Stimulated activated CD8-positive, alpha-beta memory T cell treated with anti-CD3 and anti-CD28 coated beads, Interleukin-4, amount 100 ng/mL, for 1 hour (primary cell): ENCODE measurements at places on chromosomes 2 and 18.

DNA sequence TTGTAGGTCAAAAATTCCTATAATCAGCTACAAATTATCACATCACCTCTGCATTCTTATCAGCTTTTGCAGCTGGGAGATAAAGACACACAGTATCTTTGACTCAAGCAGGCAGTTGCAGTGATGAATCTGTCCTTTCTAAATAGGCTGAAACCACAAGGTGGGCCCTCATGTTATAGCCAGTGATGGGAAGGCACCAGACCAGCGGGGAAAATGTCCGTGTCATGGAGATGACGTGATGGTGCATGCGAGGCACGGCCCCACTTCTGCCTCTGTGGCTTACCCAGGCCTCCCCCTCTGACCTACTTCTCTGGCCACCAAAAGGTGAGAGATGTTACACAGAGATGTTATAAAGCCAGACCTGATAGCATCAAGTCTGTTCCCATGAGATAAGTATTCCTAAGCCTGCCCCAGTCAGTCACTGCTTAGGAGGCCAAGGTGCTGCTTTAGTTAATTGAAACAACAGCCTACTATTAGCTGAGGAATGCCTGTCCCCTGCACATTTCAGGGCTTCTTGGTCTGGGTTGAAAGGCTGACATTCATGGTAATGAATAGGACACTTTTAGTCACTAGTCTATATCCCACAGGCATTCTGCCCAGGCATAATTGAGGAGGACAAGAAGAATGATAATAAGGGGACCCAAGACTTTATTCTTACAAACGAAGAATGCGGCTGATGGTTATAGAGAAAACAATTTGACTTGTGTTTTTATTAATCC is 327.9 kb downstream of the LPIN1 start:
- no peak for DNase-seq

DNA sequence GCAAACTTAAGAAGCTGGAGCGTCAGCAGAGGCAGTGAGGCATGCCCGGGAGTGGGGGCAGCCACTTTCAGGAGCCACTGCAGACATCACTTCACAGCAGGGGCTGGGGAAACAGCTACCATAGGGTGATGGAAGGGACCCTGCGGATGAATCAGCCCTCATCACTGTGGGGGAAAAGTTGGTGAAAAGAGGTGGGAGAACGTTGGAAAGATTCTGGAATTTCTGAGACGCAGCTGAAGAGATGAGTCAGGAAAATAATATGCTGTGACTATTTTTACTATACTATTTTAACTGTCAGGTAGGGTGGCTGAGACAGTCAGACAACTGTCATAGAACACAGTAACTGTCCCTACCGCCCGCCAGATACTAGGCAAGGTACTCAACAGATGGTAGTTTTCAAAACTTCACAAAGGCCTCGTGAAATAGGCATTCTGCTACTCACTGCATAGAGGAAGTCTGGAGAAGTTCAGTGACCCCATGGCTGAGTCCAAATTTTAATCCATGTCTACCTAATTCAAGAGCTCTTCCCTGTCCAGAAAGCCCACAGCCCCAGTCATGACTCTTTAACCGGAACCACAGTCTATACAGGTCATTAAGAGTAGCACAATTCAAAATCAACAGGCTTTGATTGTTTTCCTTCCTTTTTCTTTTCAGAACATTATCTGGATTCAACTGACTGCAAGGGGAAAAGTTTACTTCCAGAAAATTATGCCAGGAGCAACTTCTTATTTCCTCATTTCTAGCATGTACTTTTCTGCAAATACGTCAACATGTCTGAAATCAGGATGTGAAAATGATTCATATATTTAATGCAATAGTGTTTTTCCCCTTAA is 39.3 kb upstream of the EPB41L3 start:
- DNase-seq, result no peak

- DNase-seq, result no peak
Measured at GRCh38 chr2:123451542-123451941, 573.5 kb upstream of the CNTNAP5 start.

GRCh38 chr2:3631851-3632659 is 25.9 kb upstream of the ALLC start:
- no peak for DNase-seq

DNA sequence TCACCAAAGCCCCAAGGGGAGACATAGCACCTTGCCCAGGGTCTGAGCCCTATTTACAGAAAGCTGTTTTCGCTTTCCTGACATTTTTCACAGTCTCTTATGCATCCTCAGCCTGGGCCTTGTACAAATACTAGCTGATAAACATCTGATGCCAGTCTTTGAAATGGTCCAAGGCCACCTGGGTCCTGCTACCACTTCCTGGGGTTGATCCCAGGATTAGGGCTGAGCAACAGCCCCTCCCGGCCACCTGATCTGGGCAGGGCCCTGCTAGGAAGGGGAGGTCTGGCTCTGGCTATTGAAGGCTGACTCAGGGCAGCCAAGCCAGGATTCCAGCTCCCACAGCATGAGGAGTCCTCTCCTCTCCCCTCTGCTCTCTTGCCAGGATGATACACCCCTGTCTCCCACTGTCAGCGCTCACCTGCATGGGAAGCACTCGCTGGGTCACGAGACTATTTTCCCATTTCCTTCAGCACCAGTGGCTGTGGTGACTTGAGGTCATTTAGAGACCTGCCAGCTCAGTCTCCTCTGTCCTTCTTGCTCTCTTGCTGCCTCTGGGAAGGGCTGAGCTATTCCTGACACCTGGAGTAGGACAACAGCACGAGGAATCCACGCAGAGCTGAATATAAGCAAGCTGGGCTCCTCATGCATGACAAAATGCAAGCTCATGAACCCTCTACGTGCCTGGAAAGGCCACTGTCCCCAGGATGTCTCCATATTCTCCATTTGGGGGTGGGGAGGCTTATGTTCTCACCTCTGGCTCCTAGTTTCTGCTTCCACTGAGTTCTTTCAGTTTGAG is 53.0 kb upstream of the LGALSL start:
- no peak for DNase-seq

DNA sequence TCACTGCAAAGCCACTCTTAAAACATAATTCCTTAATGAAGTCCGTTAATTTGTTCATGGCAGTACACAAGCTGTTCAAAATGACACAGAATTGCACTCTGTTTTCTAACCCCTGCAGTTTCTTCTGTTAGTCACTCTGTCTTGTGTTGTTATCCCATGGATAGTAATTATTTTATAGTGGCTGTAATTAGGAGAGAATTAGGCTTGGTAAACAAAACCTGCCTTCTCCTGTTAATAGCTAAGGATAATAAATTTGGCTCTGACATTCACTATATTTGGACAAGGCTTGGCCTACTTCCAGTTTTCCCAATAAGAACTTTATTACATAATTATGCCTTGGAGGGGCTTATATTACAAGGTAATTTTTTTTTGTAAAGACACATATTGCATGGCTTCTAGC is 330.3 kb upstream of the FIGN start:
- DNase-seq, result no peak

GRCh38 chr2:140734992-140735391 is 1395.8 kb downstream of the LRP1B start:
- DNase-seq, result no peak

GRCh38 chr2:140344838-140345237 is 1564.6 kb upstream of the NXPH2 start:
- no peak for DNase-seq

DNA sequence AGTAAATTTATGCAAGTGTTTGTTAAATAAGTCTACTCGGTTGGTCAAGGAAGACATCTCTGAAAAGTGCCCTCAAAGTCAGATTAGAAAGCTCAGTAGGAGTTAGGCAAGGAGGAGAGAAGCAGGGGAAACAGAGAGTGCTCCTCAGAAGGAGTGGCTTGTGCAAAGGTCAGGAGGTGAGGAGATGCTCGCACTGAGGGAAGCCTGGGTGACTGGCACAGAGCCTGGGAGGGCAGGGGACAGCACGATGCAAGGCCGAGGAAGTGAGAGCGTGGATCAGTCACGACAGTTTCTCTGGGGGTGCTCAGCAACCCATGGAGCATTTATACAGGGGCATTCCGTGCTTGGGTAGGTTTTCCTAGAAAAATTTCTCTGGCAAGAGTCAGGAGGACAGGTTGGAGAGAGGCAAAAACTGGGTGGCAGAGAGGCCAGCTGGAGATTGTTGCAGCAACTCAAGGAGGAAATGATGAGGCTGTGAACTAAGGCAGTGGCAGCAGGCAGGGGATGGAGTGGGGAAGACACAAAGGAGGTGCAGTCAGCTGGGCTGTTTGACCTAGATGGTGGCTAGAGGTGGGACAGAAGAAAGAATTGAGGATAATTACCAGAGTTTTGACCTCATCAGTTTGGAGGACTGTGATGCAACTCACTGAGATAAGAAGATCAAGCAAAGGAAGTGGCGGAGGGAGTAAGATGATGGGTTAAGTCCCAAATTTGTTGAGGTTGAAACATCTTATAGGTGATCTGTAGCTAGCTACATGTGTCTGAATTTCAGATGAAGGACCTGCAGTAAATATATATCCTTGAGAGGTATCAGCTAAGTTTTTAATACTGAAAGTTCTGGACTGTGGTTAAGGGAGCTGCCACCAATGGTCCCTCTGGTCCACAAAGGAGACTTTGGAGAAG is 52.4 kb downstream of the BCL2 start:
- no peak for DNase-seq

GRCh38 chr2:204261846-204262245 is 283.4 kb upstream of the PARD3B start:
- DNase-seq, result no peak

DNA sequence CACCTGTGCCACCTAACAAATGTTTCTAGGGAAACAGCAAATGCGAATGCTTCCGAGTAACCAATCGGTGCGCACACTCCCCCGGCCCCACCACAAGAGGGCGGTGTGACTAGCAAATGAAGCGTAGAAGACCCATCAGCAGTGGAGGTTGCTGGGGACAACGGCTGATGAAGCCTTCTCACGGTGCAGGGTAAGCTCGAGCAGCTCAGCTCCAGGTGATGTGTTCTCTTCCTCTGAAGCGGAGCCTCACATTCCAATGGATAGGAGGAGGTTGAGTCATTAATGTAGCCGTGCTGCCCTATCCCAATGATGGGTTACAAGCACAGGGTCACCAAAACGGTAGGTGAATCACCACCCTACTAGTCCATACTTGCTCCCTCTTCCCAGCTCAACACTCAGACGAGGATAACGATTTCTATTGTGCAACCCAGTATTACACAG is 127.6 kb upstream of the TWIST2 start:
- DNase-seq, result no peak

DNA sequence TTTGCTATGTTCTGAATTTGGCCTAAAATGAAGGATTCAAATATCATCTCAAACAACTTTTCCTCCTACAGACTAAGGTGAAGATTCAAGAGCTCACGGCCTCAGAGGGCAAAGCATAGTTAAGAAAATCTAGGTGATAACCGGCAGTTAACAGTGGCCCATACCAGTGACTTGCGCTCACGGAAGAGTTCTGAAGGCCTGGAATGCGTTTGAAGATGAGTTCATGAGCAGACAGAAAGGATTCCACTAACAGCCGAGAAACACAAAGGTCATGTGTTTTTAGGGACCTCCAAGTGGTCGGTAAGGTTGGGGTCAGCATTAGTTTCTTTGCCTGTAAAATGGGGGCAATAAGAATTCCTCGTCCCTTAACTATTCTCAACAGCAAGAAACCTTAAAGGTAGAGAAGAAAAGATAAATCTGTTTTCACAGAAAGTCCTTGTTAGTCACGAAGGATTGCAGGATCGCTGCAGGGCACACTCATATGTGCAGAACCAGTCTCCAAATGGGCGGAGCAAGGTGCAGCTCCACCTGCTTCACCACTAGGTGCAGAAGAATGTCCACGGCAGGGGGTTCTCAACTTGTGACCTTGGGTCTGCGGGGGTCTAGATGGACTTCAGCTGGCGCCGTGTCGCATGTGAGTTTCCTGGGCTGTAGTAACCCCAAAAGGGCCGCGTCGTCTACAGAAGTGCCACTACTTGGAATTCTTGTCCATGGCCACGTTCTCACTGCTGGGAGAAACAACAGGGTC is 708 bp upstream of the RPIA start:
- no peak for DNase-seq

DNA sequence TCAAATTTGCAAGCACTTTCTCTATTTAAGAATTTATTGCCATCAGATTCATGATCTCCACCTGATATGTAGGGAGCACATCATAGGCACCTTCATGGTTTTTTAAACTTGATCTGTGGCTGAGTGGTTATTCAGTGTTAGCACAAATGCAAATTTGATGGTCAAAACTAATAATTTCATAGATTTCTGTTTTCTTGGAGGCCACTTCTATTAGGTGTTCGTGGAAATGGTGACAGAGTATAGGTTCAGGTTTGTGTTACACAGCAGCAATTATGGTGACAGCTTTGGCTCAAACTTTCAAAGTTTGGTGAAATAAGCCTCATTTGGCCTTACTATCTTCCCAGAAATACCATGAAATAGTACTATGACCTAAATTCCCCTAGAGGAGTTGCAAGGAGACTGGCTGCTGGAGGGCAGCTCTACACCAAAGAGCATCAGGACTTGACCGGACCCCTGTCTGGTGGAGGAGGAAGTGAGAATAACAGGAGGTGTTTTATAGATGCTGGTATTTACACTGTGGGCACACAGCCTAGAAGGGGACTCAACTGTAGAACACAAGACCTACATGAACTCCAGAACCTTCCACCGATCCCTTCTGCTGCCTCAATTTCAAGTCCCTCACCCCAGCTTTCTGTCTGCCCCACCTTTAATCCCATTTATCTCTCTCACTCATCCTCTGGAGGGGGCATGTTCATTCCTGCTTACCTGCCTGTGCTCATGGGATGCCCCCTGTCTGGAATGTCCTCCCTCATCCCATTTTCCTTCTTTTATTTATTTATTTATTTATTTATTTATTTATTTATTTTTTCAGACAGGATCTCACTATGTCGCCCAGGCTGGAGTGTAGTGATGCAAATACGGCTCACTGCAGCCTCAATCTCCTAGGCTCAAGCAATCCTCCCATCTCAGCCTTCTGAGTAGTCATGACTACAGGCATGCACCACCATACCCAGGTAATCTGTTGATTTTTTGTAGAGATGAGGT is 132.9 kb upstream of the SIX2 start:
- no peak for DNase-seq

DNA sequence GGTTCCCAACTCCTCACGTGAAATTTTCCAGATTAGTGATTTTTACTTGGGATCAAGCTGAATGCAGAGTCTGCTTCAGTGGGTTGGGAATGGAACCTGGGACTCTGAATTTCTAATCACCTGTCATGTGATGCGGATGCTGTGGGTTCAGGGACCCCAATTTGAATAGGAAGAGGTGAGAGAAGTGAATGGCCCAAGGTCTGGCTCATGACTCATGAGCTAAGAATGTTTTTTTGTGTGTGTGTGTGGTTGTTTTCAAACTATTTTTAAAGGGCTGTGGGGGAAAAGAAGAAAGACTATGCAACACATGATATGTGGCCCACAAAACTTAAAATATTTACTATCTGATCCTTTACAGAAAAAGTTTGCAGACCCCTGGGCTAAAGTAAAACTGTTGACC is 108.5 kb upstream of the CYRIA start:
- no peak for DNase-seq

DNA sequence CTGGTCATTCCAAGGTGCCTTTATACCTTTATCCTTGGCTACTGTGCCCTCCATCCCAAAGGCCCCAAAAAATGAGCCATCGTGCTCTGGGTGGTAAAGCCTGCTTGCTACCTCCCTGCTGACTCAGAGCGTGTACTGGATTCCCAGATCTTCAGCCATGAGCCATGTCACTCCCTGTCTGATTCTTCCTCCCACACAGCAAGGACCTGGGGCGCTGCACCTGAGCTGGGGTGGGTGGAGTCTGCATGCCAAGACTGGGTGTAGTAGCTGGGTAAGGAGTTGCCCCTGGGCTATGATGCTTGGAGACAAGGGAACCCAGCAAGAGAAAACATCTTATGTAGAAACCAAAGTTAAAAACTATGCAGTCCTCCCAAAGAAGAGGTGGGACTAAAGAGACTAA is 37.2 kb upstream of the APCDD1 start:
- DNase-seq, result no peak

- no peak for DNase-seq
Measured at GRCh38 chr2:69159986-69160385, 147.0 kb downstream of the ANTXR1 start.
